Cerebellum (tissue), 4 donors: ENCODE measurements at places on chromosomes 2 and 18. TPM values are rescaled to one million over a fixed set of nuclear protein-coding genes. Genes with fewer than 3 reads are reported as not detected.

NAT8 gene
- not detected for total RNA-seq

EMILIN1 gene
- total RNA-seq: 2.4 TPM

HNMT gene
- total RNA-seq: 23.3 TPM

CHRND gene
- 0.18 TPM for total RNA-seq

GAD1 gene
- total RNA-seq: 154 TPM

CD8B gene
- total RNA-seq: 0.27 TPM

MSTN gene
- total RNA-seq: 5.2 TPM

NYAP2 gene
- 21.1 TPM for total RNA-seq

KCNG2 gene
- 2.1 TPM for total RNA-seq

- DNase-seq: no peak
Observed at GRCh38 chr2:27990030-27990590, 99.6 kb downstream of the BABAM2 start.

DNA sequence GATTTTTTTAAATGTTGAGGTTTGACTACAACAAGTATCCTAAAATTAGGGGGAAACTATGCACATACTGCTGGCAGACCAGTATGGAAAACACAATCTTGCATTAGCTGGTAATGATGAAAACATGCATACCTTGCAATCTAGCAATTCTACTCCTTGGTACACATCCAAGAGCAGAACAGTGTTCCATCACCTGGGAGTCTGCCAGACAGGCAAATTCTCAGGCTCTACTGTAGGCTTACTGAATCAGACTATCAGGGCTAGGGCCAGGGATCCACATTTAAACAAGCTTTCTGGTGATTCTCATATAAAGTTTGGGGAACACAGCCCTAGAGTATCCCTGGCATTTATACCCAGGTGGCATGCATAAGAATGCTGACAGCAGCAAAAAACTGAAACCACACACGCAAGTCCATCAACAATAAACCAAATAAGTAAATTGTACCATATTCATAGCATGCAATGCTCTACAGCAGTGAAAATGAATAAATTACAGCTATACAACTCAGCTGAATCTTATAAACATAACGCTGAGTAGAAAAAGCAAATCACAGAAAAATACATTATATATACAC is 13.6 kb downstream of the CDH2 start:
- peak; percentile 62 for DNase-seq

DNA sequence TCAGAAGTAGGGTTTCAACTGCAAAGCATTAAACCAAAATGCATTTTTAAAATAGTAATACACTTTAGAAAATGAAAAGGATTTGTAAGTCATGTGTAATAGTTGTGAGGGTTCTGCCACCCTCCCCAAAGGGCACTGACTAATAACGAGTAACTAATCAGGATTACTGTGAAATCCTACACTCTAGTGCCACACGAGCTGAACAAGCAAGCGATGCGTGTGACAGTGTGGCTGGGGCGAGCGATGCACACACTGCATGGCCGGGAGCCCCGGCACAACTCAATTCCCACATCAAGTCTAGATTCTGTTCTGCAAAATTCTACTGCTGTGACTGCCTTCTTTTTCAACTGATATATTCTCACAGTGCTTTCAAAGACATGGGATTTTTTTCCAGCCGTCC is 156.4 kb downstream of the SEPTIN10 start:
- no peak for DNase-seq

GRCh38 chr2:239225871-239226561 is 174.8 kb downstream of the HDAC4 start:
- no peak for DNase-seq

DNA sequence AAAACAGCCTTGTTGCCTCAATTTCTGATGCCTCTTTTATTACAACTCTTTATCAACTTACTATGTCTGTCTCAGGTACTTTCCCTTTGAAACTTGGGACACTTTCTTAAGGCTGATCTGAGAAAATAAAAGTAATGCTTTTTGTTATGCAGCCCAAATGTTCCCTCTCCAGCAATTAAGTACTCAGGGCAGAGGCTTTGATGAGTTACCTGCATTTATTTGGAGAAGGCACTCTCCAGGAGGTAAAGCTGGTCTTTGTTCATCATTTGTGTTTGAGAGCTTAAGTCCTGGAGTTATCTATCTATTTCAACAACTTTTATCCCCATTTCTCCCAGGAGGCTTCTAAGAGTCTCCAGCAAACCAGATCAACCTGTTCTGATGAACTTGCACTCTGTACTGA is 259.2 kb downstream of the ASXL3 start:
- DNase-seq: no peak

- DNase-seq: no peak
Observed at GRCh38 chr2:192161656-192162290, 33.0 kb downstream of the TMEFF2 start.

GRCh38 chr2:155442755-155443372 is 744.4 kb downstream of the KCNJ3 start:
- DNase-seq: no peak

- DNase-seq: no peak
Observed at GRCh38 chr2:144267239-144267638, 252.7 kb downstream of the ZEB2 start.

DNA sequence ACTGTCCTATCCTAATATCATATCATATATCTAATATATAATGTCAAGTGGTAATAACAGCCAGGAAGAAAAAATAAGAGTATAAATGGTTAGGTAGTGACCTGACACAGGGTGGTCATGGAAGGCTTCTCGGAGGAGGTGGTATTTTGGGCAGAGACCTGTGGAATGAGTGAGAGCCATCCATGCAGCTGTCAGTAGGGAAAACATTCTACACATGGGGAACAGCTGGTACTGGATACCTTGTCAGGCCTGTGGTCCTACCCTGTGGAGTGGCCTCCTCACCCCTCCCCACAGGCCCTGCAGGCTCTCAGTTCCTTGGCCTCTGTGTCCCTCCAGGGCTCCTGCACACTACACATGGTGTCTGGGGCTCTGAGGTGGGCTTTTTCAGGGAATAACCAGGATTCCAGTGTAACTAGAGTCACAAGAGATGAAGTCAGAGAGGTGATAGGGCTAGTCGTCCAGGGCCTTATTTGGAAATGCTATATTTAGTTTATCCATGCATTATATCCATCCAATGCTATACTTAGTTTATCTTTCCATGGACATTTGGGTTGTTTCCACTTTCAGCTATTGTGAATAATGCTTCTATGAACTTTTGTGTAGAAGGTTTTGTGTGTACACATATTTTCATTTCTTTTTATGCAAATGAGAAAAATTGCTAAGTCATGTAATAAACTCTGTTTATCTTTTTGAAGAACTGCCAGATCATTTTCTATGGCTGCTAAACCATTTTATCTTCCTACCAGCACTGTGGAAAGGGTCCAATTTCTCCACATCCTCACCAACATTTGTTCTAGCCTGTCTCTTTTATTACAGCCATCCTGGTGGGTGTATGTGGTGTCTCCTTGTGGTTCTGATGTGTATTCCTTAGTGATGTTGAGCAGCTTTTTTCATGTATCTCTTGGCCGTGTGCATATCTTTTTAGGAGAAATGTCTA is 75.6 kb downstream of the TPGS2 start:
- DNase-seq: no peak

DNA sequence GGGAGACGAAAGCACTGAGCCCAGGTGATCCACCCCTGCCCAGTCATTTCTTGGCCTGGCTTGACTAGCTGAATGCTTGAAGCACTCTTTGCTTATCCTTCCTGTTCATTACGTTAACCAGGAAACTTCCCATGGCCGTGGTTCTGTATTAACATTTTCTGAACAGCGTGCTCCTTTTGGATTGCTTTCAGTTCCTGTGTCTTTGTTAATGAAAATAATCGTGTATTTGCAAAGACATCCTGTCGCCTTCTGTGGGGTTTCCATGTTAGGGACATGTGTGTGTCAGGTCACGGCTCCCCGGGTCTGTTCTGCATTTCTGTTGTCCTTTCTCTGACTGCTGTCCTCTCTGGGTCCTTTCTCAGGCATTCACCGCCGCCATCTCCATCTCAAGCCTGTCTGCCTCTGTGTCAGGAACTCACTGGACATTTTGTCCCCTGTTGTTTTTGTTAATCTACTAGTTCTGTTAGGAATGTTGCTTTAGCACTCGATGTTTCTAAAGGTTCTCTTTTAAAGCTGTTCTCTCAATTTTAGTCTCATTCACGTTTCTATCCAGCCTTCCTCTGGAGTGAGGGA is 434.1 kb upstream of the HS6ST1 start:
- no peak for DNase-seq

DNA sequence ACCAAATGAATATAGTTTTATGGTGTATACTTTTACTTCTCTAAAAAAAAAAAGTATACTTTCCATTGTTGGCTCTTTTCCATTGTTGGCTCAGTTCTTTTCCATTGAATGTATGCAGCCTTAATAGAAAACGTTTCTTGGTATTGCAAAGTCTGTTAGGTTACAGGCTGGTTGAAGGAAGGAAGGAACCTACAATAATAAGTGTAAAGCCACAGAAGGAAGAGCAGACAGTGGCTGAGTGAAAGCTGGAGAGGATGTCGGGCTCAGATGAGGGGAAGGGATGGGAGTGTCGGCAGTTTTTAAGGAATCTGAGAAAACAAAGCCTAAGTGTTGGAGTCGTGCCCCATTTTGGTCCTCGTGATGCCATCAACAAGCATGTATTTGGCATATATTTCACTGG is 6.8 kb downstream of the COPS8 start:
- DNase-seq: no peak

- DNase-seq: peak; percentile 54
Observed at GRCh38 chr2:10141736-10142639, 19.4 kb downstream of the RRM2 start.

- no peak for DNase-seq
Observed at GRCh38 chr2:218708086-218708485, 2.5 kb upstream of the TTLL4 start.

DNA sequence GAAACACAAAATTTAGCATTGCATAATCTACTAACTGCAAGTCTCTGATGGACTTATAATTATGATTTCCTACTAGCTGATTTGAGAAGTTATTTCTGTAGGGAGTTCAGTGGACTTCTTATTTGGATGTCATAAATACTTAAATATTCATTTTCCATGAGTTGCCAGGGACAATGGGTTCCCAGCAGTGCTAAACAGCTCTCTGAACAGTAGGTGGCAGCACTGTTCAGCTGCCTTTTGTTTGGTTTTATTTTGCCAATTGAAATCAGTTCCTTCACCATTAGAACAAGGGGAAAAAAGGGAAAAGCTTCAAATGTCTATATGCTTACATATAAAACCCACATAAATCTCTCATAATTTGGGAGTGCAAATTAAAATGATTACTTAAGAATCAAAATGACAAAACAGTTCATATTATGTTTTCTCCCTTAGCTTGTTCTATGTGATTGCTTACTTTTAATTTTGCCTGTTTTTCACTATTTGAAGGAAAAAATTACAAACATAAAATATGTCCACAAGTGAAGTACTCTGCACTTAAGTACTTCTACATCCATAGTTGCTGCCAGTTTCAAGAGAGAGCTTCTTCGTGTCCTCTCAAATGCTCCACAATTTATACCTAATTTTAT is 898.9 kb downstream of the CPS1 start:
- peak; percentile 66 for DNase-seq

DNA sequence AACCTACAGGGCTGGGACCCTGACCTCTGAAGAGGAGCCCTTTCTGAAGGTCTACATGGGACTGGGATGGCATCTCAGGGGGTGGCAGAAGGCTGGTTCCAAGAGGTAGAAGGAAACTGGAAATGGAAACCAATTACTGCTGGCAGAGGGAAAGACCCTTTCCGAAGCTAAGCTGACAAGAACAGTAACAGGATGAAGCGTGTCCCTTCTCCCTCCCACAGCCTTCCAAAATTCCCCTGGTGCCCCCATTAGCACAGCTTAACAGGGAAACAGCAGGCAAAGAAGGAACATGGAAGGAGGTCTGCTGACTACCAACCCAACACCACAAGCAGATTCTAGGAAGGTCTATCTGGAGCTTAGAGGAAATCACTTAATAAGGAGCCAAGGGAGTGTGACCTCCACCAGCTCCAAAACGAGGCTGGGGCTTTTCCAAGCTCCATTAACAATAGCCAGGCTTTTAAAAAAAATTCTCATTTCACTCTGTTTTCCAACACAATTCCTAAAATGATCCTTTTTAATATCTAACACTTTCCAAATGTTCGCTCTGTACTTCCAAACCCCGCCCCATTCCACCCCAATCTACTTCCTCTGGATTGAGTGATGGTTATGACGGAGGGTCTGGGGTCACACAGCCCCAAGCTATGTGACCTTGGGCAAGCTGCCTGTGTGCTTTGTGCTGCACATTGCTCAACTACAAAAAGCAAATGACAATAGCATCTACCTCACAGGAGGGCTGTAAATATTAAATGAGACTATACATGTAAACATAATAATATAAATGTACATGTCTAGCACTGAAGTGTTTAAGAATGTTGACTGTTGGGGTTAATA is 55.2 kb downstream of the STK39 start:
- DNase-seq: no peak

GRCh38 chr18:79574938-79575525 is 104.6 kb upstream of the CTDP1 start:
- no peak for DNase-seq

GRCh38 chr2:223042704-223043118 is 9.3 kb upstream of the KCNE4 start:
- DNase-seq: no peak

GRCh38 chr18:13627639-13628038 is 98.7 kb downstream of the FAM210A start:
- DNase-seq: no peak

- no peak for DNase-seq
Observed at GRCh38 chr2:112185131-112185530, 46.9 kb downstream of the FBLN7 start.

DNA sequence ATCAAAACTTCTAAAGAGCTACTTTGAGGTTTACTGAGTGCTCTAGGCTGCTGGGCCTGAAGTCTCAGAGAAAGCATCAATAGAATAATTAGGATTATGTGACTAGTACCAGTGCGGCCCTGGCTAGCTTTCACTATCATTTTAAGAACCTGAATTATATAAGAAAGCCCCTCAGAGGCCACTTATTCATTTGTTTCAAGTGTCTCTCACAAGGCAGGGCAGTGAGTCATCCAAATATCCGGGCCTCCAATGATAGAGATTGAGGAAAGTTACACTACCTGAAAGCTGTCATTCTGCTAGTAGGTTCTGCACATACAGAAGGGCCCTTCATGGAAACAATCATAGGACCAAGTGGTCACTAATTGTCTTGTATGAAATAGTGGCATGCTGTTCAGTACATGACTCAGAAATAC is 193.1 kb downstream of the L3MBTL4 start:
- DNase-seq: no peak

DNA sequence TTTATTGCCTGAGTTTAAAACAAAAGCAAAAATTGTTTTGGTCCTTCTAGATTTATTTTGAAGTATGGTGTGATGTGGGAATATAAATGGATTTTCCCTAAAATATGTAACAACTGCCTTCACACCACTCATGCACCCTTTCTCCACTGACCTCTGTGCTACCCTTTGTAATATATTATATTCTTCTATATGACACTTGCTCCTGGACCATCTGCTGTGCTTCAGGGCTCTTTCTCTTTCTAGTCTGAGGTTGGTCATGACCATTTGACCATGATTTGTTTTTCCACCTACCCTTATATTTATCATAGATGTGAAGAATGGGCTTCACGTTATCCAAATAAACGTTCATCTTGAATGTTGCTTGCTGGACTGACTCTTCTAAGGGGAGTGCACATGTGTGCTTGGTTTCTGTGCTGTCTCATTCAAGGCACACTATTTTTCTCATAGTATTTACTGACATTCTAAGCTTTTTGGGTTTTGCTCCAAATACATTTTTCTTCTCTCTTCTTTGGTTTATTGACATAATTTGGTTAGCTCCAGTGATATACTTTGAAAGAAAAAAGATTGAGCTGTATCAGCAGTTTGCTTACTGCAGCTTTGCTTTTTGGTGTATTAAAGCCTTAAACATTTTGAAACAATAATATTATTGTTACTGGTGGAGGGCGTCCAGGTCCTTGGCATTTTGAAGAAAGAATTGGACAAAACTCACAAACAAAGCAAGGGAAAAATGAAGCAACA is 61.8 kb downstream of the VWA3B start:
- no peak for DNase-seq
